ENCODE measurements at places on chromosomes 4 and X.
A peak's percentile ranks its signal among the peaks of the same experiment; 100 is the strongest.

- DNase-seq: no peak
Observed at GRCh38 chr4:135412213-135412612, 1210.6 kb upstream of the PABPC4L start.

DNA sequence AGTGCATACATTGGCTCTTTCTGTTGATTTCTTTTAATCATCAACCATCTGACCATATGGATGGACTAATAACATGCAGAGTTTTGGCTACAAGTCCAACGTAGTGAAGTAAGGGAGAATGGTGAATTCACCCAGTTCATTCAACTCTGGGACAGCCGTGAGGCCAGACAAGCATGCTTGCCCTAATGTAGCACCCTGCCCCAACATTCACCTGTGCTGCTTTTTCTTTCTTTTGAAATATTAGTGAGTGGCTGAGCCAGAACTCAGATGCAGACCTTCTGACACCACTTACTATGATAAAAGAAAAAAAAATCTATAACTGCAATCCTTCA, 17.5 kb downstream of the ARSJ start:
- no peak for DNase-seq

- DNase-seq: no peak
Observed at GRCh38 chrX:113966791-113967190, 617.1 kb upstream of the HTR2C start.

GRCh38 chr4:183355405-183355804, 33.2 kb upstream of the CLDN24 start:
- no peak for DNase-seq

DNA sequence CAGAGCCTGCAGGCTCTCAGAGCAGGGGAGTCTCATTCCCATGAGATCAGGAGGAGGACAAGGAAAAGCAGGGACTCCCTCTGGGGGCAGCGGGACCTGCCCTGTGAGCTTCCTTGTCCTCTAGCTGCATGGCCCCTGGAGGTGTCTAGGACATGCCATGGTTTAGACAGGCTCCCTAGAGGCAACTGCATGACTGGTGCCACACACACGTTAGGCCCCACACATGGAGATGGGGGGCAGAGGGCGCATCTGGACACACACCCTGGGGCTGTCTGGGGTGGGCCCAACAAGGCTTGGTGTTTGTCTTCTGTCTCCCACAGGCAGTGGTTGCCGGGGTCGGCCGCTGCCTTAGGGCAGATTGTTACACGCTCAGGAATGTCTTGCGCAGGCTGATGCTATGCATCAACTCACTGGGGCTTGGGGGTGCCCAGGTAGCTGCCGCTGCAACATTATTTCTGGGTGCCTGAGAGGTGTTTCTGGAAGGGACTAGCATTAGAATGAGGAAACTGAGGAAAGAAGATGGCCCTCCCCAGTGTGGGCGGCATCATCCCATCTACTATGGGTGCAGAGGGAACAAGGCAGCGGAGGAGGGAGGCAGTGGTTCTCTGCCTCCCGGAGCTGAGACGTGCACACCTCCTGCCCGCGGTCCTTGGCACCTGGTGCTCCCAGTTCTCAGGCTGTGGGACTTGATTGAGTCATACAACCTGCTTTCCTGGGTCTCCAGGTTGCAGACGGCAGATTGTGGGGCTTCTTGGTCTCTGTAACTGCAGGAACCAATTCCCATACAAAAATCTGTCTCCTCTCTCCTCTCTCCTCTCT, 32.1 kb upstream of the GPR78 start:
- DNase-seq: no peak

DNA sequence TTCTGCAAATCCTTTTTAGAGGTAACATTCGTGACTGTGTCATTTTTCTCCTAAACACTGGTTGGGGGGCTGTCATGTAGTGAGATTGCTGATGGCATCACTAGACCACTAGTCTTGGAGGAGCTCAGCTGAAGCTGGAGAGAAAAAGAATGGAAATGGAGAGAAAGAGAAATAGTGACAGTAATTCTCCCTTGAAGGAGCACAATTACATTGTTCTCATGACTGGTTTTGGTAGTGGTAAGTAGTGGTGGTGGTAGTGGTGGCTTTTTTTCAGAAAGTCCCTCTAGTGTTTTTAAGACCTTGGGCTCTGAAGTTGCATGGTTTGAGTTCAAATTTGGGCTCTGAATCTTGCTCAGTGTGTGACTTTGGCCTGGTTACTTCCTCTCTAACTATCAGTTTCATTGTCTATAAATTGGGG, 99.8 kb downstream of the LARP7 start:
- no peak for DNase-seq

DNA sequence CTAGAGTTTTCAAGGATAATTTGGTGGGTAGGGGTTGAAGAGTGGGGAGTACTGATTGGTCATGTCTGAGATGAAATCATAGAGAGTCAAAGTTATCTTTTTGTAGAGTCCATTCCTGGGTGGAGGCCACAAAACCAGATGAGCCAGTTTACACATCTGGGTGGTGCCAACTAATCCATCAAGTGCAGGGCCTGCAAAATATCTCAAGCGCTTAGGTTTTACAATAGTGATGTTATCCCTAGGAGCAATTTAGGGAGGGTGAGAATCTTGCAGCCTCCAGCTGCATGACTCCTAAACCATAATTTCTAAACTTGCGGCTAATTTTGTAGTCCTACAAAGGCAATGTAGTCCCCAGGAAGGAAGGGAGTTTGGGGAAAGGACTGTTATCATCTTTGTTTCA, 988.3 kb upstream of the LCORL start:
- no peak for DNase-seq

DNA sequence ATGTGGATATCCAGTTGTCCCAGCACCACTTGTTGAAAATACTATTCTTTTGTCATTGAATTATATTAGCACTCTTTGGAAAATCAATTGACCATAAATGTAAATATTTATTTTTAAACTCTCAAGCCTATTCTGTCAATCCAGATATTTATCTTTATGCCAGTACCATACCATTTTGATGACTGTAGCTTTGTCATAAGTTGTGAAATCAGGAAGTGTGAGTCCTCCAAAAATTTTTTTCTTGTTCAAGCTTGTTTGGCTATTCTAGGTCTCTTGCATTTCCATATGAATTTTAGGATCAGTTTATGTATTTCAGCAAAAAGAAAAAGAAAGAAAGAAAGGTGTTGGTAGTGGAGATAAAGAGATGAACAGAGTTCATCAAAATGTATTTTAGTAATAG, 8.2 kb upstream of the SMPX start:
- DNase-seq: no peak

- no peak for DNase-seq
Observed at GRCh38 chr4:126358041-126358440, 1043.3 kb downstream of the FAT4 start.

GRCh38 chr4:68218044-68218443, 27.4 kb downstream of the TMPRSS11B start:
- no peak for DNase-seq

- no peak for DNase-seq
Observed at GRCh38 chrX:84168095-84168494, 19.9 kb downstream of the RPS6KA6 start.

DNA sequence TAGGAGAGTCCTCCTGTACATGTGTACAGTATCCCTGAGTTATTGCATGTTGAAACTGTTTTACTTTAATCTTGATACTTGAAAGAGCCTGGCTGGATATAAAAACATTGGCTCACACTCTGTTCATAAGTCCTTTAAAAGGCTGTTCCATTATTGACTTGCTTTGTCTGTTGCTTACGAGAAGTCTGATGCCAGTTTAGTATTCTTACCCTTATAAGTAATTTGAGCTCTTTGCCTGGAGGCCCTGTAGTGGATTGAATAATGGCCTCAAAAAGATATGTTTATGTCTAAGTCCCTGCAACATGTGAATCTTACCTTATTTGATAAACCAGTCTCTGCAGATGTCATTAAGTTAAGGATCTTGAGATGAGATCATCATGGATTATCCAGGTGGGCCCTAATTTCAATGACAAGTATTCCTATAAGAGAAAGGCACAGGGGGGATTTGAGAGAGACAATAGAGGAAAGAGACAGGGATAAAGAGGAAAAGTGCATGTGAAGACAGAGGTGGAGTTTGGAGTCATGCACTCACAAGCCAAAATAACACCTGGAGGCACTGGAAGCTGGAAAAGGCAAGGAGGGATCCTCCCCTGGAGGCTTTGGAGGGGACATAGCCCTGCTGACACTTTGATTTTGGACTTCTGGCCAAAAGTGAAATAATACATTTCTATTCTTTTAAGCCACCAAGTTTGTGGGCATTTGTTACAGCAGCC, 98.1 kb downstream of the IRF2 start:
- DNase-seq: no peak

DNA sequence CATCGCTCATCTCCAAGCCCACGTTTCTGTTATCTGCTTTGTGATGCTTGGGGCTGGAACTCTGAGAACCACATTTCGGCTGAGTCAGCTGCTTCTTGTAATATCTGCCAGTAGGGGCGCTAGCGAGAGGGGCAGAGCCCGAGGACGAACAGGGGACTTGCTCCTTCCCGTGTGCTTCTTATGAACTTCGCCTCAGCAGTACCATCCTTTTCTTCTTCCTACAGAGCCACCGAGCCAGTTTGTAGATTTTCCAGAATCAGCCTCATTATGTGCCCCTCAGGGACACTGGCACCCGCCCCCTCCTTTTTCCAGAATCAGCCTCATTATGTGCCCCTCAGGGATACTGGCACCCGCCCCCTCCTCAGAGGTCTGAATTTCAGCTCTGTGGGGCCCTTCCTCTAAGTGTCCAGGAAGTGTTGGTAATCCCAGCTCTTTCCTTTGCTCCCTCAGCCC, 441.7 kb upstream of the RASGEF1B start:
- DNase-seq: peak; percentile 18

GRCh38 chrX:136691028-136691809, 43.3 kb downstream of the CD40LG start:
- DNase-seq: peak; percentile 41

DNA sequence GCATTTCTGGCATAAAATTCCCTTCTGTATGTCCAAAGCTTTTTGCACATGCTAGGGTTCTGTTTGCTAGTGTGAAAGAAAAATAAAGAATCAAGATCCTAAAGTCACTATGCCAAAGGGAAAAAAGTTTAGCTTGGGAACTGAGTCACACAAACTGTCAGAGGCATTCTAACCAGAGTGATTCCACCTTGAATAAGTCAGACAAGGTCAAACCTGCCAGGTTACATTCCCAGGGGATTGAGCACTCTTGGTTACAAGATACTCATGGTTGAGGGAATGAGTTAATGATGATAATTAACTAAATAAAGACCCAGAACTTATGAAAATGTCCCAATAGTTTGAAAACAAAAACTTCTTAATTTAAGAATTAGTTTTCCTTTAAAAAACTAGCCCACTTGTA, 13.7 kb upstream of the UGT2B17 start:
- DNase-seq: no peak

DNA sequence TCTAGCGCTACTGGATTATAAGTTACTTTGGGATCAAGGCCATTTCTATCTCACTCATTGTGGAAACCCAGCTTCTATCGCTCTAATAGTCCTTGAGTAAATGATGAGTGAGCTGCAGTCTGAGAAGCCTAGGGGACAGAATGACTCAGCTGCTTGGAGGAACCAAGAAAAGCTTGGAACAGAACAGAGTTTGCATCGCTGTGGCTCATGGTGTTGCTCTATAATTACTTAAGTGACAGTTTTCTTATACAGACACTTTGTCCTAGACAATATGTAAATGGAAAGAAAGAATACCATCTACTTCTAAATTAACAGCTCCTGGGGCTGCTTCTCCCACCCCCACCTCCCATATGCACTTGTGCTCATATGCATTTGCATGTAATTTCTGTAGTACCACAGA, 156.9 kb downstream of the SLIT2 start:
- DNase-seq: no peak

GRCh38 chr4:85391589-85392410, 83.2 kb upstream of the ARHGAP24 start:
- no peak for DNase-seq

DNA sequence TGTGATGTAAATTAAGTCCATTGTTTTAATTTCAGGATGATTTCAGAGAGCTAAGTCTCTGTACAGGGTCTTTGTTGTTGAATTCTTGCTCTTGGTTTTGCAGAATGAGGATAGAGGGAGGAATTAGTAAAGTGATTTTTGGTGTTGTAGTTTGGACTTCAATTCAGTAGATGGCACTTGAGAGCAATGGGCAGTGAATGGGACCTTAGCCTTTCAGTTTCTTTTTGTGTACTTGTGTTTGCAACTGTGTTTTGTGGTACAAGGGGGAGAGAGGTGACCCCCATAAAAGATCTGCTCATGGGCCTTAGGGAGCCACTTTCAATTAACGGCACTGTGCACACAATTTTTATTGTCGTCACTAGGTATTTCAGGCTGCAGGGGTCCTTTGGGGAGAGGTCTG, 340.0 kb downstream of the DCAF12L2 start:
- no peak for DNase-seq

- no peak for DNase-seq
Observed at GRCh38 chr4:12110627-12111026, 681.9 kb upstream of the HS3ST1 start.

DNA sequence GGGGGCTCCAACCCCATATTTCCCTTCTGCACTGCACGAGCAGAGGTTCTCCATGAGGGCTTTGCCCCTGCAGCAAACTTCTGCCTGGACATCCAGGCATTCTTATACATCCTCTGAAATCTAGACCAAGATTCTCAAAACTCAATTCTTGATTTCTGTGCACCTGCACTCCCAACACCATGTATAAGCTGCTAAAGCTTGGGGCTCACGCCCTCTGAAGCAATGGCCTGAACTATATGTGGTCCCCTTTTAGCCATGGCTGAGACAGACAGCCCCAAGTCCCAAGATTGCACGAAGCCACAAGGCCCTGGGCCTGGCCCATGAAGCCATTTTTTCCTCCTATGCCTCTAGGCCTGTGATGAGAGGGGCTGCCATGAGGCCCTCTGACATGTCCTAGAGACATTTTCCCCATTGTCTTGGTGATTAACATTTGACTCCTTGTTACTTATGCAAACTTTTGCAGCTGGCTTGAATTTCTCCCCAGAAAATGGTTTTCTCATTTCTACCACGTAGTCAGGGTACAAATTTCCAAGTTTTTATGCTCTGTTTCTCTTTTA, 468.0 kb upstream of the SLIT2 start:
- DNase-seq: no peak

GRCh38 chr4:147714575-147715401, 17.1 kb upstream of the ARHGAP10 start:
- DNase-seq: no peak

DNA sequence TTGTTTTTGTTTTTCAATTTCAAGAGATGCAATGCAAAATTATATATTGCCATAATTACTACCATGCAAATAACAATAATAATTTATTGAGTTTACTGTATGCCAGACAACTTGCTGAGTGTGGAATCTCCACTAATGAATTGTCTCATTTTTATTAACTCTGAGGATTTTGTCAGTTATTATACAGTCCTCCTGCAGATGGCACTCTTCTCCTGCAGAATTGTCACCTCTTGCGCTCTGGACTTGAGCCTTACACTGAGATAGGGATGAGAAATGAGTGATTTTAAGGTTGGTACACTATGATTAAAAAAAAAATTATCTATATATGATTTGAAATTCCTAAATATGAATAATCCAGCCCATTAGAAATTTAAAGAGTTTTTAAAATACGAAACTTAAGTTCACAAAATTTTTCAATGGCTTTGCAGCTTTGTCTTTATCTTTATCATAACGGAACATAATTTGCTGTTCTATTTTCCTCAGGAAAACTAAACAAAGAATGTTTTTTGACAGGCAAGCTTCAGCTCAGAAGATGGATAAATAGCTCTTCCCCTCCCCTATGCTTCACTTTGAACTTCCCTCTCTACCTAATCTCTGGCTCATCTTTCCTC, 12.7 kb upstream of the PAQR3 start:
- no peak for DNase-seq

GRCh38 chr4:4461178-4461577, 74.3 kb downstream of the NSG1 start:
- no peak for DNase-seq

GRCh38 chr4:126991965-126992364, 640.8 kb upstream of the INTU start:
- no peak for DNase-seq

Measured in naive thymus-derived CD4-positive, alpha-beta T cell (primary cell).